ENCODE measurements at places on chromosomes 7 and 10.

GRCh38 chr7:120402079-120402767 is 129.2 kb downstream of the KCND2 start:
- no peak for DNase-seq

- no peak for DNase-seq
These were observed 55.2 kb upstream of the KCNMA1 start for GRCh38 chr10:77692782-77693181.

DNA sequence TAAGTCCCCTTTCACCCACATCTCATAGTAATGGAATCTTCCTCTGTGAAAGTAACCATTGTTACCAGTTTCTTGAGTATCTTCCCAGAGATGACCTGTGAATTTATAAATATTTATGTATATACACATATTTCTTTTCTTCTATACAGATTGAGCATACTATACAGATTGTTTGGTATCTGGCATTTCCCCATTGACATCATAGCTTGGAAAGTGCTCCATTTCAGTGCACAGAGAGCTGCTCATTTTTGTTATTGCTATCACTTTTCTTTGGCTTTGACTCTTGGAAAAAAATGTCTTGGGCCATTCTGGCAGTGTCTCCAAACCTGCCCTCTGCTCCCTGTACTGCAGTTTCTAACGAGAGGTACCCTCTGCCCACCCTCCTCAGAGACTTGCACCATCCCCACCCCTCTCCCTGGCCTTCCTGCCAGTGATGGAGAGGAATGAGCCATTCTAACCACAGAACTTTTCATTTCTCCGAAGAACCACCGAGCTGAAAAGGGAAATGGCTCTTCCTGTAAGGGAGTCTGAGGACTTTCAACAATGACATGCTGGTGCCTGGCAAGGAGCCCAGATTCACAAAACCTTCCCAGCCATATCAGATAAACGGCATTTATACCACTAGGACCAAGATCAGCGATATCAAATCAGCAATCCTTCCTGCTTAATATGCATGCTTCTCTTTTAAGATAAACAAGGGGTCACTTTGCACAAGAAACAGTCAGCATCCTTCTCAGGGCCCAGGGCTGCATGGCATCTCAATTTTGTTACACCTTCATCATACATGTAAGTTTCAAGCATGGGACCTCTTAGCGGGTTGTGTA is 19.7 kb upstream of the CCSER2 start:
- DNase-seq = no peak

DNA sequence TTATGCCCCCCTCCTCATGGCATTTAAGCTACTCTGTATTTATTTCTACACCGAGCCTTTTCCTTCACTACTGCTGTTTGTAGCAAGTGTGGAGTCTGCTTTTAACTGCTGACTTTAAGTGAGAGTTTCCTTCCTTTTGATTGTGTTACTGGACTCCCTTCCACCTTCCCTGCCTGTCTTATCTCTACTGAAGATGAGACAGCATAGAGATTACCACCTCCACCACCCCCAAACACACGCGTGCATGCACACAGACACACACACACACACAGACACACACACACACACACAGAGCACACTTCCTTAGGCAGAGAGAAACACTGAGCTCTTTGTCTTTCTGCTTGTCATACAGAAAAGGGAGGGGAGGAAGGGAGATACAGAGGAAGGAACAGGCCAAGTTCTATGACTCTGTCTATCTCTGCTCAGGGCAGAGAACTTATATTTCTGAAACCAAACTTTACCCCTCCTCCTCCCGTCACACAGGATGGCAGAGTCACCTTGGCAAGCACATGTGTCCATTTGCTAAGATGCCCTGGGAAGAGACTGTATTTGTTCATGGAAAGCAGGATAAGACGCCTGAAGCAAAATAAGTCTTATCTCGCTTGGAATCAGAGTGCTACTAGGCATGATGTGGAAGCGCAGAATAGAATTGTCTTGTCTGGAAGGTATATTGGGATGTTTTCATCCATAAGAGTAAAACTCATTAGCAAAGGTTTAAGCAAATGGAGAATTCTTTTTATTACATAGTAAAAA is 81.8 kb upstream of the CAV2 start:
- no peak for DNase-seq

DNA sequence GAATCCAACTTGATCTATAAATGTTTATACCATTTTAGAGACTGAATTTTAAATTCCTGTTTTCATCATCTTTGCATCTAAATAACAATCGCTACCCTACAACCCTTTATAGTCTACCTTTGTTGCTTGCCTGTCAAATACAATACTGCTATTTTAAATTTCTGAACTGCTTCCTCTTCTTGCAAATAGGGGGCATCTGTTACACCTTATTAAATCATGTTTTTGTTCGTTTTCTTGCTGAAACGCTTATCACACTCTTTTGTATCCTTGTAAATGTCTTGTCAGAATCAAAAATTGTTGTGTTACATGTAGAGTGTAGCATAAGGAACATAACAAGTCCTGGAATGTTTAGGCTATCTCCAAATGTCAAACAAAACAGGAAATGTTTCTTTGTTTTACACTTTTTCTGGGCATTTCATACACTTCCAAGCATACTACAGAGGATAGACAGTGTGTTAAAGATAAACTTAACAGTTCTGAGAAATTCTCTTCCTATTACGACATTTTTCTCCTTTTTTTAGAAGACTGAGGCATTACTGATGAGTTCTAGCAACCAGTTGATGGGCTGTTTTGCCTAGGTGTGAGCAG is 281.3 kb downstream of the GPR158 start:
- DNase-seq = no peak

- no peak for DNase-seq
These were observed 223.1 kb downstream of the REEP3 start for GRCh38 chr10:63744060-63744941.

- DNase-seq = no peak
These were observed 165.8 kb downstream of the CCSER2 start for GRCh38 chr10:84493951-84494848.

- no peak for DNase-seq
These were observed 16.3 kb downstream of the GNG11 start for GRCh38 chr7:93937818-93938217.

DNA sequence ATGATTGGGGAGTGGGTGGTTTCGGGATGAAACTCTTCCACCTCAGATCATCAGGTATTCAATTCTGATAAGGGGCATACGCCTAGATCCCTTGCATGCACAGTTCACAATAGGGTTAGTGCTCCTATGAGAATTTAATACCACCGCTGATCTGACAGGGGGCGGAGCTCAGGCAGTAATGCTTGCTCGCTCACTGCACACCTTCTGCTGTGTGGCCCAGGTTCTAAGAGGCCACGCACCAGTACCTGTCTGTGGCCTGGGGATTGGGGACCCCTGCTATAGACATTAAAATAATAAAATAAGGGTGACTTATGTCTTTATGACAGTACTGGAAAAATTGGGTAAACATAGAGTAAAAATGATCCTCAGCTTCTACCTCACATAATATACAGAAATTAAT is 66.1 kb downstream of the SAMD9 start:
- DNase-seq = no peak

DNA sequence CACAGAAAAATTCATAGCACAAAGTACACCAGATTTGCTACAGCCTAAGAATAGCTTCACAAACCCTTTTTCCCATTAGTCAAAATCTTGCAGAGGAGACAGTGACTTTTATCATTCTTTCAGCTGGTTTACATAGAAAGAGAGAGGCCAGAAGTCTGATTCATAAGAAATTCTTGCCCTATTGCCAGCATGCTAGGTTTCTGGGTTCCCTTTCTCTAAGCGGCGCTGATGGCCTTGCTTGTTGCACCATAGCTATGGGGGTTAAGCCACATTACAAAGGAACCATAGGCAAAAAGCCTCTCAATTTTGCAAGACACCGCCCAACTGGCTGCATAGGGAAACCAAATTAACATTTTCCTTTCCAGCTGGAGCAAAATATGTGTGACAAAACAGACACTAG is 87.4 kb downstream of the ZNF467 start:
- no peak for DNase-seq

- DNase-seq = no peak
These were observed 194.4 kb downstream of the TNS3 start for GRCh38 chr7:47387506-47387905.

DNA sequence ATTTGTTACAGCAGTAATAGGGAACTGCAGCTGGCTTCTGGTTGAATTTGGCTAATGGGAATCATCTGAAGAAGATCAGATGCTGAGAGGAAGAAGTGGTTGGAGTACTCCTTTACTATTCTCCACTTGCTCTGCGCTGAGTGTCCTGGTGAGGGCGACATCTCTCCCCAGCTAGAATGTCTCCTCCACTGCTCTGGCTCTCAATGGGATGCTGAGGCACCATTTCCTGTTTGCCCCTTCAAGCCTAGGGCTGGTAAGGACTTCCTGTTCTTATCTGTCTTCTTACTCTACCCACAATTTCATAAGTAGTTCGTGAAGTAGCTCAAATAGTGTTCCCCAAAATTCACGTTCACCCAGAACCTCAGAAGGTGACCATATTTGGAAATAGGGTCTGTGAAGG is 43.2 kb upstream of the TES start:
- no peak for DNase-seq

DNA sequence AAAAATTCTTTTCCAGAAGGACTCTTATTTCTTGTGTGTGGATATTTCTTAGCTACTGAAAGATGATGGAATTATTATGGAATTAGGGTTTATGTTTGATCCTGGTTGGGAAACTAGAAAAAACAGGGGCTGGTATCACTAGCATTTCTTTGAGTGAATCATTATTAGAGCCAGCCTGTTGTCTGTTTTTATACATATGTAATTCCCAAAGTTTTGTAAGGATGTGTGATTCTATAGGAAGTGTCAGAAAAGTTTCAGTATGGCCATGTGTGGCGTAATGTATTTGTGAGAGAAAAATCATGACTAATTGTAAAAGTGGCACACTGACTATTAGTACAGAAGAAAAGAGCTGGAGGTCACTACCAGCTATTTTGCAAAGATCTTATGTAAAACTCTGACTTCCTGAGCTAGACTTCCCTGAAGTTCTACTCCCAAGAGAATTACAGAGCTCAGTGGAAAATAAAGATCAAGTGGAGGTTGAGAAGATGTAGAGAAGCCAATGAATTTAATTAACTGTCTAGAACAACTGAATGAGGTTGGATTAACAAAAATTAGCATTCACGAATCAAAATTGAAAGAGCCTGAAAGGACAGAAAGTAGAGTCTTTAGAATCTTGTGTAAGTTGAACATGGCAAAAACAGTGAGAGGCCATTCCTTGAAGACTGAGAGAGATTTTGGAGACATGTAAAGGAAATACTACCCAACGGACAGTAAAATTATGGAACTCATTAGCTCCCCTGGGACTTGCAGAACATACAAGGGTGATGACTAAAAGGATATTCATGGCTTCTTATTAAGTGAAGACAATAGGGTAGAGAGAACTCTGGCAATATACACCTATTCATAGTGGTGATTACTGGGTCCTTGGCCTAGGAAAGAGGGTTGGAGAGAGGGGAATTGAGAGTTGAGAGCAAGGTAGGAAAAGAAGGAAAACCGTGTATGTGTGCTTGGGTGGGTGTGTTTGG is 12.5 kb downstream of the ZNF365 start:
- no peak for DNase-seq

- peak; percentile 39 for DNase-seq
These were observed 80.3 kb upstream of the SCIN start for GRCh38 chr7:12490107-12490688.

DNA sequence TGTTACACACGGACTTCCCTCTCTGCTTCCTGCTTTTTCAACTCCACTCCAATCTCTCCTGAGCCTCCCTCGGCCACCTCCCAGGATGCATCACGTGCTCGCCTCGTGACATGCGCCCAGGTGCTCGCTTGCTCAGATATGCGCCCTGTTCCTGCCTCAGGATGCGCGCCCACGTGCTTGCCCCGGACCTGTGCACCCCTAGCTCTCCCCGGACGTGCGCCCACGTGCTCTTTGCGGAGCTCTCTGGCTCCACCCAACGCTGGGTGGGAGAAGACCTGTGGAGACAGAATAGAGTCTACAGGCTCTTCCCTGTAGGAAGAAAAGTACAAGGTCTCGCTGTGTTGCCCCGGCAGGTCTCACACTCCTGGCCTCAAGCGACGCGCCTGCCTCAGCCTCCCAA is 23.1 kb downstream of the PARD3 start:
- no peak for DNase-seq

GRCh38 chr10:46541017-46541661 is 15.3 kb downstream of the GPRIN2 start:
- DNase-seq = no peak

GRCh38 chr7:135901585-135902540 is 75.3 kb downstream of the MTPN start:
- DNase-seq = no peak

DNA sequence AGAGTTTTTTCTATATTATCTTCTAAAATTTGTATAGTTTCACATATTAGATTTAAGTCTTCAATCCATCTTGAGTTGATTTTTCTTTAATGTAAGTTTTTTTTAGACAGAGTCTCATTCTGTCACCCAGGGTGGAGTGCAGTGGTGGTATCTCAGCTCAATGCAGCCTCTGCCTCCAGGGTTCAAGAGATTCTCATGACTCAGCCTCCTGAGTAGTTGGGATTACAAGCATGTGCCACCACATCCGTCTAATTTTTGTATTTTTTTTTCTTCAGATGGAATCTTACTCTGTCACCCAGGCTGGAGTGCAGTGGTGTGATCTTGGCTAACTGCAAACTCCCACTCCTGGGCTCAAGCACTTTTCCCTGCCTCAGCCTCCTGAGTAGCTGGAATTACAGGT is 143.4 kb upstream of the ZNF92 start:
- DNase-seq = no peak

DNA sequence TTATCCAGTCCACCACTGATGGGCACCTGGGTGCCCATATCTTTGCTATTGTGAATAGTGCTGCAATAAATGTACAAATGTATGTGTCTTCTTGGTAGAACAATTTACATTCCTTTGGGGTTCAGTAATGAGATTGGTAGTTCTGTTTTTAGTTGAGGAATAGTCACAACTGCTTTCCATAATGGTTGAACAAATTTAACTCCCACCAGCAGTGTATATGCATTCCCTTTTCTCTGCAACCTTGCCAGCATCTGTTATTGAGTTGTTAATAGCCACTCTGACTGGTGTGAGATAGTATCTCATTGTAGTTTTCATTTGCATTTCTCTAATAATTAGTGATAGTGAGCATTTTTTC is 27.8 kb downstream of the COA1 start:
- DNase-seq = no peak

- DNase-seq = no peak
These were observed 111.1 kb upstream of the FAM171A1 start for GRCh38 chr10:15482156-15482555.

DNA sequence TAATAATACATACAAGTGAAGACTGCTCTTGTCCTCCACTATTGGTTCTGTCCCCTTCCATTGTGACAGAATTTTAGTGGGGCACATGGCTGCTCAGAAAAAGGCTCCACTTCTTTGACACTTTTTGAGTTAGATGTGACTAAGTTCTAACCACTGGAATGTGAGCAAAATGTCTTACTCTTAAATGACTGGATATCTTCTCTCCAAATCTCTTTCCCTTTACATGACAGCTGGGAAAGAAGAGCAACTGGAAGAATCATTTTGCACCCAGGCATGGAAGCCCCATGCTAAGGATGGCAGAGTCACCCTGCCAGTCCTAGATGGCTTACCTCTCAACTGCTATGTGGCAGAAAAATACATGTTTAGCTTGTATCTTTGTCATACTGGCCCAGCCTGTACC is 97.7 kb downstream of the CACNA2D1 start:
- no peak for DNase-seq

All from SK-N-DZ (cell line).